ENCODE measurements at places on chromosomes 1 and 21.

DNA sequence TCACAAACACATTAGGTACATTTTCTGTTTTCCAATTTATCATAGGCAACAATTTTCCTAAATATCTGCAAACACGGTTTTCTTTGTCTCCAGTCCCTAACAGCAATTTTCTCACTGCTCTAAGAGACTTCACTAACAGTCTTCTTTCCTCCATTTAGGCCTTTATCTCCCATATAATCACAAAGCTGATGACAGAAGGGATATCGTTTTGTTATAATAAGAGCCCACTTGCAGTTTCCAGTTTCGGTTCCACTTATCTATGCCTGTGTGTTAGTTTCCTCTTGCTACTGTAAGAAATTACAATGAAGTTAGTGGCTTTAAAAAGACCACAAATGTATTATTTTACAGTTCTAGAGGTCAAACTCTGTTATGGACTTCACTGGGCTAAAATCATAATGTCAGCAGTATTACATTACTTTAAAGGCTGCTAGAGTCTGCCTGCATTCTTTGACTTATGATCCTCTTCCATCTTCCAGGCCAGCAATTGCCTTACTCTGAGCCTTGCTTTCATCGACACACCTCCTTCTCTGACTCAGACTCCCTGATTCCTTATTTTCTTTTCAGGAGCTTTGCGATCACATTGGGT lies 549.3 kb downstream of the NCAM2 start:
- no peak for DNase-seq

DNA sequence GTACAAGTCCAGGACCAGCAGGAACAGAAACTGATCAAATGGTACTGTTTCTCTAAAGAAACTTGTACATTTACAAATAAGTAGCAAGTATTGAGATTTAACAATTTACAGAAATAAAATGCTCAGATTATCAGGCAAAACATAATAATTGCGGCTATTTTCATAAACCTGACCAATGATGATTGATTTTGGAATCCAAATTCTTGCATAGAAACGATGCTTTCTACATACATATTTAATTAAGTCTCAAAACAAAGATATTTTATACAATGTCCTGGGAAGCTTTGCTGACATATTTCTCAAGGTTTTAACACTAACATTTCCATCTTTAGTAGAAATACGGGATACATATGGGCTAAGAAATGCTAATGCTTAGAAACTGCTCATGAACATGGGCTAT lies 157.1 kb downstream of the VAV3 start:
- no peak for DNase-seq

DNA sequence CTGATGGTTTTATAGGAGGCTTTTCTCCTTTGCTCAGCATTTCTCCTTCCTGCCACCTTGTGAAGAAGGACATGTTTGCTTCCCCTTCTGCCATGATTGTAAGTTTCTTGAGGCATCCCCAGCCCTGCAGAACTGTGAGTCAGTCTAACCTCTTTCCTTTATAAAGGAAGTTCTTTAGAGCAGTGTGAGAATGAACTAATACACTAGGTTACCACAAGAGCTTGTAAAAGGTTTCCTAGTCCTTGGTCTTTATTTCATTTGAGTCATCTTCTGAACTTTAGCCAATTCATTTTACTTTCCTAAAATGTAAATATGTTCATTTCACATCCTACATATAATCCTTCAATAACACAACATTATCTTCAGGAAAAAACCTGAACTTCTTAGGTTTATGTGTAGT lies 365.3 kb downstream of the HHIPL2 start:
- no peak for DNase-seq

DNA sequence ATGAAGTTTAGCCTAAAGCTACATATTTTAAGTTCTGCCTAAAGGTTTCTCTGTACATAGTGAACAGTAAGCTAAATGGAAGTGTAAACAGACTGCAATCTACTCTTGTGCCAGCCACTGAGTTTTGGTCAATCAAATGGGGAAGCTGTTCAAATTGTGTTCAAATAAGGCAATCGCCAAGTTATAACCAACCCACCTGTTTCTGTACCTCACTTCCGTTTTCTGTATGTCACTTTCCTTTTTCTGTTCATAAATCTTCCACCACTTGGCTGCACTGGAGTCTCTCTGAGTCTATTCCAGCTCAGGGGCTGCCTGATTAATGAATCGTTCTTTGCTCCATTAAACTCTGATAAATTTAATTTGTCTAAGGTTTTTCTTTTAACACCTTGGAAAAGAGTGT lies 10.8 kb upstream of the THEM4 start:
- DNase-seq, result no peak

- DNase-seq, result no peak
Measured at GRCh38 chr1:205258719-205259118, 31.0 kb downstream of the TMCC2 start.

- DNase-seq, result no peak
Measured at GRCh38 chr1:80155371-80155770, 1148.8 kb upstream of the ADGRL4 start.

DNA sequence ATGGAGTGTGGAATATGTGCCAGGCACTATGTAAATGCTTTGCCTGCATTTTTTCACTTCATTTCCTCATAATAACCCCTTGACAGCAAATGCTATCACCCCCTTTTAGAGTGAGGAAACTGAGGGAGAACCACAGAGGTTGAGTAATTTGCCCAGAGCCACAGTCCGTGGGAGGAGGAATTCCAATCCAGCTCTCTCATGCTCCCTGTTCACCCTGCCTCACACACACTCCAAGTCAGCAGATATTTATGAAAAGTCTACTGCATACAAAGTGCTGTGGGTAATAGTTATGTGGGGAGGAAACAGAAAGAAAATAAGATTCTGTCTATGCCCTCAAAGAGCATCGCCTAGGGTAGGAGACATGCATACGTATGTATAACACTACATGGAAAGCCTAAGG lies 30.9 kb upstream of the RBM15 start:
- DNase-seq, result no peak

- DNase-seq, result no peak
Measured at GRCh38 chr1:55685560-55685959, 470.4 kb upstream of the USP24 start.

GRCh38 chr1:204408074-204408507 lies 3.5 kb downstream of the PPP1R15B start:
- no peak for DNase-seq

DNA sequence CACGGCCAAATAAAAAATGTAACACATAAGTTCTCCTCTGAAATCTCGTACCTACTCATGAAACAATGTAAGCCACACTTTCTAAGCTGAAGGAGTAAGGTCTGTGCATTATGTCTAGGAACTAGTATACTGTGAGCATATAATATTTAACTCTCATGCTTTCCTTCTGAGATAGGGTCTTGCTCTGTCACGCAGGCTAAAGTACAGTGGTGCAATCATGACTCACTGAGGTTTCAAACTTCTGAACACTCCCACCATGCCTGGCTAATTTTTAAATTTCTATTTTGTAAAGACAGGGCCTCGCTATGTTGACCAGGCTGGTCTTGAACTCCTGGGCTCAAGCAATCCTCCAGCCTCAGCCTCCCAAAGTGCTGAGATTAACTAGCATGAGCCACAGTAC lies 71.3 kb downstream of the AHCTF1 start:
- no peak for DNase-seq

- DNase-seq, result no peak
Measured at GRCh38 chr1:172905452-172905851, 145.3 kb downstream of the TNFSF18 start.

DNA sequence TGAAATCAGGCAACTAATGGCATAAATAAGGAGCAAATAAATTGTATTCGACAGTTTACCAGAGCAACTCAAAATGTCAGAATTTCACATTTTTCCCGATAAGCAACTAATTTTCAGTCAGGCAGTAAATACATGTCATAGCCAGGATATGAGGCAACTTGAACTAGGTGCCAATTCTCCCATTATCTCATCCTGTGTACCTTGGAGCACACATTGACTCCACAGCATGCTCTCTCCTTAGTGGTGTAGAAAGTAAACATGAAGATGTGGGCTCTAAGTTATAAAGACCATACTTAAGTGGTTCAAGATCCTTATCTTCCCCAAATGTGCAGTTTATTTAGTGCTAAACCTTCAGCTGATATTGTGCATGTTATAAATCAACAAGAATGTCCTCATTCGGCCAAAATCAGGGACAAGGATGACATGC lies 197.8 kb downstream of the VAV3 start:
- no peak for DNase-seq

DNA sequence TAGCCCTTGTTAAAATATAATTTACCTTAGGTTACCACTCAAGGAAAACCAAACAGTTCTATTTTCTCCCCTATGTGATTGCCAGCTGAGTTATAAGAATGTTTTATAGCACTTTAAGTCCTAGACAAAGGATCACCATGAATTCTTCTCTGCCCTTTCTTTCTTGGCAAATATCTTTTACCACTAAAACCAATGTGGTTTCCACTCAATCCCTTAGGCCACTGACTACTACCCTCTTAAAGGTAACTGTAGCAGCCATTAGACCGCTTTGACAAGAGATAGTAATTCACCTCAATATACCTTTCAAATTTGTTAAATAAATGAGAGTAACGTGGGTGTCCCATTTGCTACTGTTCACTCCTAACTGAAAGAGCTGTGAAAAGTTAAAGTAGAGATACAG lies 307.9 kb upstream of the PRMT6 start:
- DNase-seq, result no peak

- DNase-seq, result no peak
Measured at GRCh38 chr1:14826172-14826636, 227.7 kb downstream of the KAZN start.

DNA sequence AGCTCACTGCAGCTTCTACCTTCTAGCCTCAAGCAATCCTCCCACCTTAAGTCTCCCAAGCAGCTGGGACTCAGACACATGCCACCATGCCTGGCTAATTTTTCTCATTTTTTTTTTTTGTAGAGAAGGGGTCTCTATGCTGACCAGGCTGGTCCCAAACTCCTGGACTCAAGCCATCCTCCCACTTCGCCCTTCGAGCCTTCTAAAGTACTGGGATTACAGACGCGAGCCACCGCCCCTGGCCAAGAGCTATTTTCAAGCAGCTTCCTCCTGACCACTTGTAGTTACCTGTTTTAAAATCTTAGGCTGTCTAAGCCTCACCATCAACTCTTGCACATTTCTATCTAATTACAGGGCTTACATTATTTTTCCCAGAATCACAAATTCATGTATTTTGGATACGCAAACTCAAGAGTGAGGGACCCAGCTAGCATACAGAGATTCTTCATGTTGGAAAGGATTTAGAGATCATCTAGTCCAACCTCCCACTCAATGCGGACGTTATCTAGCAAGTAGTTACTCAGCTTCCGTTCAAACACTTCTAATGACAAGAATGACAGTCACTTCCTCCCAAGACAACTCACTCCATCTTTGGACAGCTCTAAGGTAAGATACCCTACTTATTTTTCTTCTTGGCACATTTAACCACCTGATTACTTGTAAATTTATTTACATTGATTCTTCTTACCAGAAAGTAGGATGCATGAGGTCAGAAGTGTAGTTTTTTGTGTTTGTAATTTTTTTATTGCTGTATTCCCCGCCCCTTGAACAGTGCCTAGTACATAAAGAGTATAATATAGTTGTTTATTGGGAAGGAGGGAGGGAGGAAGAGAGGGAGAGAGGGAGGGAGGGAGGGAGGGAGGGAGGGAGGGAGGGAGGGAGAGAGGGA lies 65.4 kb downstream of the LUZP1 start:
- no peak for DNase-seq

DNA sequence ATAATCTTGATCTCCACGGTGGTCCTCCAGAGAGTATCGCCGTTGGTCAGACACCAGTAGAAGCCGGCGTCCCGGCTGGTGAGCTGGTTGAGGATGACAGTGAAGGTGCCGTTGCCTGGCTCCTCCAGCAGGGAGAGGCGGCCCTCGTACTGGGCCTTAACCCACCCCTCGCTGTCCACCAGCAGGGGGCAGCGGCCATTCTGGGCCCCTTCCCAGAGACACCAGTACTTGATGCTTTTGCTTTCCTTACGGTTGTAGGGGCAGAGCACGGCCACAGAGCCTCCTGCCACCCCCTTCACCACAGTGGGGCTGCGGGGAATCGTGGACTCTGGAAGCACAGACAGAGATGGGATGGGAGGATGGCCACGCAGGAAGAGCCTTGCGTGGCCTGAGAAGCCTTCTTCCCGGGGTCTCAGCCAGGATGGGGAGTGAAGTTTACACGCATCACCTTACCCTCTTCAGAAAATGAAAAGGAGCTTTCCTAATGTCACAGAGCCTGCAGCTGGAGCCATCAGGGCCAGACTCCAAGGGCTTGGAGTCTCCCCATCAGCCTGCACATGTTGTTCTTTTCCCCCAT lies 10.7 kb downstream of the PIGR start:
- DNase-seq, result no peak

DNA sequence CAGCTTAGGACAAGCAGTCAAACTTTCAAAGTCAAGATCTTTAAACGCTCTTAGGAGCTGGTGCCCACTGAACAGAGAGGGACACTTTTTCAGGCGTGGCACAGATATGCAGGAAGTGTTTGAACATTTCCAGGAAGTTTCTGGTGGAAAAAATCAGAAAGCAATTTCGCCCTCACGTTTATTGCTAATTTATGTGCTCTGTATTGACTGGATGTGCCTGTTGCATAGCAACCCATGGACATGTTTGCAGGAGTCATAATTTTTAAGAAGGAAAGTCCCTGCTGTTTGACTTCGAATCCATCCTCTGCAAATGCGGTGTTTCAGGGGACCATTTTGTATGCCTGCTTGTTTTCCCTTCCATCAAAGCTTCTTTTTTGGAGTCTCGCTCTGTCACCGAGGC lies 239.9 kb upstream of the IRF2BP2 start:
- DNase-seq, result no peak

- DNase-seq, result no peak
Measured at GRCh38 chr1:63343922-63344321, 21.6 kb downstream of the FOXD3 start.

DNA sequence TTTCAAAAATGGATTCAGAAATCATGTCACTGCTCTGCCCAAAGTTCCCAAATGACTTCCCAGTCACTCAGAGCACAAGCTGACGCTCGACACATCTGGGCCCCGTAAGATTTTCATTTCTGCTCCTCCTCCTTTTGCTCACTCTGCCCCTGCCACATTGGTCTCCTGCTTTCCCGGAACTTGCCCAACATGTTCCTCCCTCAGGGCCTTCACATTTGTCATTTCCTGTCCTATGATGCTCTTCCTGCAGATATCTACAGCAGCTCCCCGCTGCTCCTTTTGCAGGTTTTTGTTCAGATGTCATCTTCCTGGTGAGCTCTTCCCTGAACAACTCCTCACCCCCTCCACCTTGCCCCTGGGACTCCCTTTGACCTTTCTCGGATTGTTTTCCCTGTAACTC lies 58.5 kb upstream of the IVNS1ABP start:
- no peak for DNase-seq

- DNase-seq, result no peak
Measured at GRCh38 chr1:151989211-151989862, 4.3 kb downstream of the S100A10 start.

- no peak for DNase-seq
Measured at GRCh38 chr1:241817956-241818612, 29.9 kb upstream of the EXO1 start.

GRCh38 chr1:201678264-201679101 lies 139.6 kb downstream of the NAV1 start:
- no peak for DNase-seq

GRCh38 chr1:20472860-20473711 lies 12.9 kb downstream of the CAMK2N1 start:
- no peak for DNase-seq
